ENCODE measurements at places on chromosomes 16 and 17.

DNA sequence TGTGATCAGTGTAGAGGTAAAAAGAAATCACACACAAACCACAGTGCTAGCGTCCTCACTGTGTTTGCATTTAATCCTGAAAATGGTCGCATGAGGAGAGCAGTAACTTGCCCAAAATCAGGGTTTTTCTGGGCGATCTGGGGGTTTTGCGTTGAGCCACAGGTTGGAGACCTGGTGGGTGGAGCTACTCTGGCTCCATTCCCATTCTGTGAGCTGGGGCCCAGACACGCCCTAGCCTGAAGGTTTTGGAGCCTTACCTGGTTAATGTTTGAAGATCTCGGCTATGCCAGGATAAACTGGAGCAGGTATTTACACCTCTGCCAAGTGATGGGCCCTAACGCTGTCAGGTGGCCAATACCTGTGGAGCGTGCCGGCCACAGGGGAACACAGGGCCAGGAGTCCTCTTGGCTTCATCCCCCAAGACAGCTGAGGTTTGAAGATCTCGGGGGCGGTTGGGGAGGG, 48.4 kb downstream of the MPRIP start:
- DNase-seq, result no peak

DNA sequence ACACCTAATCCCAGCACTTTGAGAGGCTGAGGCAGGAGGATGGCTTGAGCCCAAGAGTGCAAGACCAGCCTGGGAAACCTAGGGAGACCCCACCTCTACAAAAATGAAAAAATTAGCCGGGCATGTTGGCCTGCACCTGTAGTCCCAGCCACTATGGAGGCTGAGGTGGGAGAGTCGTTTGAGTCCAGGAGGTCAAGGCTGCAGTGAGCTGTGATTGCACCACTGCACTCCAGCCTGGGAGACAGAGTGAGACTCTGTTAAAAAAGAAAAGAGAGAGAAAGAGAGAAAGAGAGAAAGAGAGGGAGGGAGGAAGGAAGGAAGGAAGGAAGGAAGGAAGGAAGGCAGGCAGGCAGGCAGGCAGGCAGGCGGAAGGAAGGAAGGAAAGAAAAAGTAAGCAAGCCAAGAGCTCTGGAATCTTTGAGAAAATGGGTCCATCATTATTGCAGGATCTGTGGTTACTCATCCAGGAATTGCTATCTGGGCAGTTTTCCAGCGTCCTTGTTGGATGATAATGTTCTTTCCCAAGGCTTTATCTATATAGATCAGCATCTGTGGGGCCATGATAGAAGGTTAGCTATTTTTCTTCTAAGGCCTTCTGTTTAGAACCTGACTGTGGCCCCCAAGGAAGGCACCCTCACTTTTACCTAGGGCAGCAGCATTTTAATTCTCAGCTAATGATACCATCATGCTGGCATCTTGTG, 533.2 kb upstream of the CDH5 start:
- DNase-seq, result no peak

DNA sequence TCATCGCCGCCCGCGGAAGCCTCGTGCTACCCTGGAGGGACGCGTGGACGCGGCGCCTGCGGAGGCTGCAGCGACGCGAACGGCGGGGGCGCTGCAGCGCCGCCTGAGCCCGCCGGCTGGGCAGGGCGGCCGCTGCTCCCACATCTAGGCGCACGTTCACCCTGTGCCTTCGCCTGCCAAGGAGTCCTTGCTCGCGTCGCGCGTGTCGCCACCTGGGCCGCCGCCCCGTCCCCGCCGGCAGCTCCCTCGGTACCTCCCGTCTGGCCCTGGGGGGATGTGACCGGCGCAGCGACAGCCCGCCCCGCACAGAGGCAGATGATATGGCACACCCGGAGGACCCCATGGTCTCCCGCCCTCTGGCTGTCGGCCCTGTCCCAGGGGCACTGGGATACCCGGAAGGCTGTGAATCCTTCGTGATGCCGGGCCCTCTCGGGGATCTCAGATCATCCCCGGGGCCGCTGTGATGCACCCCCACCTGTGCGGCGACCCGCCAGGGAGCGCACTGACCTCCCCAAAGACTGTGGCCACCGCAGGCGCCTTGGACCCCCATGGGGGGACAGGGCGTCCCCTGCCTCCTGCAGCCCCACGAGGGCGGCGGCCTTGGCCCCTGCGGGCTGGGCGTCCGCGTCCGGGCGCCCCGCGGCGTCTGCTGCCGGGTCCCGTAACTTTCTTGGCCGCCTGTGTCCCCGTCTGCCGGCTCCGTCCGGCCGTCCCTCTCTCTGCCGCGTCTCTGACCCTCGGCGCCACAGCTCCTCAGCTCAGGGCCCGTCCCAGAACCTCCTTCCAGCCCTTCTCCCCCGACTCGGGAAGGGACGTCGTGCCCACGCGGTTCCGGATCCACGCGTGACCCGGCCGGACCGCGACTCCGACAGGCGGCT, 689 bp upstream of the TBC1D24 start:
- peak; percentile 47 for DNase-seq

DNA sequence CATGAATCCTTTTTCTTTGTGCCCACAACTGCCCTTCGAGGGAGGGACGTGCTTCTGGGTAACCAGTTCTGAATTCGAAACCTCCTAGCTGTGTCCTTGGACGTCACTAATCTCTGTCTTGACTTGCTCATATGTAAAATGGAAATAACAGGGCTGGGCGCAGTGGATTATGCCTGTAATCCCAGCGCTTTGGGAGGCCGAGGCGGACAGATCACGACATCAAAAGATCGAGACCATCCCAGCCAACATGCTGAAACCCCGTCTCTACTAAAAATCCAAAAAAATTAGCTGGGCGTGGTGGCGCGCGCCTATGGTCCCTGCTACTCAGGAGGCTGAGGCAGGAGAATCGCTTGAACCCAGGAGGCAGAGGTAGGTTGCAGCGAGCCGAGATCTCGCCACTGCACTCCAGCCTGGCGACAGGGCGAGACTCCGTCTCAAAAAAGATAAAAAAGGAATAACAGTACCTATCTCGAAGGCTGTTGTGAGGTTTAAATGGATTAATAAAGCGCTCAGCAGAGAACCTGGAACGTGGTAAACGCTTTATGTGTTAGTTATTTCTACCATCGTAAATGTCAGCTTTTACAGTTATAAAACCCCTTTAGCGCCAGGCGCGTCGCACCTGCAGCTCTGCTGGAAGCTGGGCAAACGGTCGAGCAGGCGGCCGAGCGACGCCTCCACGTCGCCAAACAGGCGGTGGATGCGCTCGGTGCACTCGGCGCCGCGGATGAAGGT, 641 bp downstream of the COG8 start:
- DNase-seq, result no peak

DNA sequence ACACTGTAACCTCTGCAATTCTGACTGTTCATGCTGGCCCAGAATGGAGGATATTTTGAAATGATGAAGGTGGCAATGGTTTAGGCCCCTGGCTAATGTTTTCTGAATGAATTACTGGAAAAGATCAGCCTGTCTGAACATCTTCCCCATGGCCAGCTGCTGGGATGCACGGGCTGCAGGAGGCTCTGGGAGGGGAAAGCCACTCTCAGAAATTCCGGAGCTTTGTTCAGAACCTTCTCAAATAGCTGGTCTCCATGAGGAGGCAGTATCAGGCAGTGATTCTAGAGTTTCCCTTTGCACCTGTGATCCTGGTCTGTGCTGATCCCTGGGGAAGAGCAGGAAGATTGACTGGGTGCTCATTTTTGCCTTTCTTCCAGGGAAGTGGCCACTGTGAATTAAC, 5.0 kb downstream of the SLC6A2 start:
- DNase-seq, result no peak

- DNase-seq, result no peak
These were observed 43.2 kb upstream of the PABPN1L start for GRCh38 chr16:88909431-88910210.

DNA sequence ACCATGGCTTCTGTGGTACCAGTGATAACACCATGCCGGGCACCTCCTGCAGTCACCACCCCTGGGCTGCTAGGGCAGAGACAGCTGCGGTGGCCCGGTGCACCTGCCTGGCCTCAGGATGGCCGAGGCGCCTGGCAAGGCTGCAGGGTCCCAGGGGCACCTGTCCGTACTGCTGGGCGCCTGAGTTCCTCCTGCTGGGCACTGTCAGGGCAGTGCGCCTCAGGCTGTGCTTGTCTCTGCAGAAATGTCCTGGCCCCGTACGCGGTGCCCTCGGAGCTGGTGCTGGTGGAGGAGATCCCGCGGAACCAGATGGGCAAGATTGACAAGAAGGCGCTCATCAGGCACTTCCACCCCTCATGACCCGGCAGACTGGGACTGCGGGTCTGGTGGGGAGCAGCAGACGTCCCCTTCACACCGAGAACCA, 17.7 kb upstream of the CDH15 start:
- DNase-seq, result no peak

DNA sequence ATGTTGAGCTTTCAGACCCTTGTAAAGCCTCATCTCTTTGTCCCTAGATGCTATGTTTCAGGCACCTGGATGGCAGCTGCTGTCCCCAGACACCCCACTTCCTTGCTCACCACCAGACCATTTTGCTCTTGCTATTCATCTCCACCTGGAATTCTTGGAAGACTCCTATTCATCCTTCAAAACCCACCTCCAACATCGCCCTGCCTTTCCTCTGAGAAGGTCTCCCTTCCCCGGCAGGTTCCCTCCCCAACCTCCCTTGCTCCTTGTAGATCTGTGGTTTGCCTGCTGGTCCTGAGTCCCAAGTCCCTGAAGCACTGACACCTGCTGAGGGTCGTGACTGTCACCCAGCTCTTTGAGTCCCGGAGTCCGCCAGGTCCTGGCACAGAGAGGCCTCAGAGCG, 9.9 kb downstream of the ZNF469 start:
- no peak for DNase-seq

DNA sequence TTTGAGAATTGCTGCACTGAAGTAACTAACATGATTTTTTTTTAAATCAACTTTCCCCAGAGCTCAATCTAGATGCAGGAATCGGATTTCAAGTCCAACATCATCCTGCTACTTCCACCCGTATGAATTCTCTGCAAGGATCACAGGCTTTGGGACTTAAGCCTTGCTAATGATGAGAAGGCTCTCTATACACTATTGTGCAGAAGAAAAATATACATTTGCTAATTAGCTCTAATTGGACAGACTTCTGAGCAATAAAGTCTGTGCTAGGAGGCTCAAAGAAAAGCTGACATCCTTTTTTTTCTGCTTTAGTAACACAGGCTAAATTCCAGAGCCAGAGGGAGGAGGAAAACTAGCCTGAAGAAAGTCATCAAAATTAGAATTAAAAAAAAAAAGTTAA, 433.6 kb downstream of the PMP22 start:
- DNase-seq, result no peak

Data from hypothalamus (tissue), 51 donors.